ENCODE measurements at places on chromosomes 13 and 19.

DNA sequence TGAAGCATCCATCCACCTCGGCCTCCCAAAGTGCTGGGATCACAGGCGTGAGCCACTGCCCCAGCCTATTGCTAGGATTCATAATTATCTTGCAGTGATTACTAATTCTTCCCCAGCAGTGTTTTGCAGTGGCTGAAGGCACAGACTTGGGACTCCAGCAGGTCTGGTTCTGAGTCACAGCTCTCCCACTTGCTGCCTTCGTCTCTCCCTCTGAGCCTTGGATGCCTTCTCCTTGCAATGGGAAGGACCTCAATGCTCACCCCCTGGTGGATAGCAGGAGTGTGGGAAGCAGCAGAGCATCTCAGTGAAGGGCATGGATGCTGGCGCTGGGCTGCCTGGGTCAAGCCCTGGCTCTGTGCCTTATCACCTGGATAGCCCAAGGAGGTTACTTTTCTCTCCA is 37.6 kb upstream of the SHKBP1 start:
- no peak for DNase-seq

DNA sequence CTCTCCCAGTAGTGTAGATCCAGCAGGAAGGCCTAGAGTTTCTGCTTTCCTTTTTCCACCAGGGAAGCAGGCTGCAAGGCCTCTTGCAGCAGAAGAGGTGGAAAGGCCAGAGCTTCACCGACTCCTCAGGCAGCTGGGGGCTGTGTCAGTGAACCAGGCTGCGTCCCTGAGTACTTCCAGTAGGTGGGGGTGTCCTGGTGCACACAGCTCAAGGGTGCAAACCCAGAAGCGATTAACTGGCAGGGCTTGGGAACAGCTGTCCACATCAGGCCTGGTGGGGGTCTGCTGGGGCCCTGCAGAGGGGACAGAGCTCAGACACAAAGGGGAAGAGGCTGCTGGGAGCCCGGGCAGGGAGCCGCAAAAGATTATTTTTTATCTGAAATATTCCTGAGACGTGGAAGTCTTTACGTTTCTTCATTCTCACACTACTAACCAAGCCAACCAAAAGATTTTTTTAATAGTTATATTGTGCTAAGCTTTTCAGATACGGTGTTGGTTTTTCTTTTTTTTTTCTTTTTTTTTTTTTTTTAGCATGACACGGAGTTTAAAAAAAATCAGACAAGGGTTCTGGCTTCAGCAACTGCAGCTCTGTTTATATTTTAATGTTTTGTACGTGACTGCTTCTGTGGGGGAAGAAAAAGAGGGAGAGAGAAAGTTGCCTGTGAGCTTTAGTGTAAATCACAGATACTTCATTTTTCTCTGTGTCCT is 11.0 kb downstream of the TSHZ3 start:
- peak; percentile 41 for DNase-seq

DNA sequence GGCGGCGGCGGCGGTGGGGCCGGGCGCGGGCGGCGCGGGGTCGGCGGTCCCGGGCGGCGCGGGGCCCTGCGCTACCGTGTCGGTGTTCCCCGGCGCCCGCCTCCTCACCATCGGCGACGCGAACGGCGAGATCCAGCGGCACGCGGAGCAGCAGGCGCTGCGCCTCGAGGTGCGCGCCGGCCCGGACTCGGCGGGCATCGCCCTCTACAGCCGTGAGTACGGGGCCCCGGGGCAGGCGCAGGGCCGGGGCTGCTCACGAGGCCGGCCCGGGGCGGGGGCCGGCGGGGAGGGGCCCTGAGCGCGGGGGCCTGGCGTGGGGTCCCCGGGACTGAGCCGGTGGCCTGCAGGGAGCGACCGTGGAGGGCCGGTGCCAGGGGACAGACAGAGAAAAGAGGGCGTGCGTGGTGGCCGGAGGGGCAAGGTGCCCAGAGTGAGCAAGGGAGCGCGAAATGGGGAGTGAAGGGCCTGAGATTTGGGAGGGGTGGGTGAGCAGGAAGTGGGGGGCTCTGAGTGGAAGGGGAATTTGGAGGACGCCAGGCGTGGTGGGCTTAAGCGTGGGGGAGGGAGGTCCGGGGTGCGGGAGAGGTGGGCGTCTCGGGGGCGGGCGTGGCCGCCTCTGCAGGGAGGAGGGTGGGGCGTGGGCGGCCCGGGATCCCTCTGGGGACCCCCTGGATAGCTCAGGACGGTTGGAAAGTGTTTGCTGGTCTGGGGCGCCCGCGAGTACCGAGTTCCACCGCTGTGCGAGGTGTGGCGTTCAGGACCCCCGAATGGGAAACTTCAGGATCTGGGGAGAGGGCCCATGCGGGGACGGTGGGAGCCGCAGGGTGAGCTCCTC is 575 bp downstream of the CARM1 start:
- no peak for DNase-seq

- no peak for DNase-seq
Observed at GRCh38 chr19:7722231-7722651, 9.7 kb downstream of the CLEC4G start.

DNA sequence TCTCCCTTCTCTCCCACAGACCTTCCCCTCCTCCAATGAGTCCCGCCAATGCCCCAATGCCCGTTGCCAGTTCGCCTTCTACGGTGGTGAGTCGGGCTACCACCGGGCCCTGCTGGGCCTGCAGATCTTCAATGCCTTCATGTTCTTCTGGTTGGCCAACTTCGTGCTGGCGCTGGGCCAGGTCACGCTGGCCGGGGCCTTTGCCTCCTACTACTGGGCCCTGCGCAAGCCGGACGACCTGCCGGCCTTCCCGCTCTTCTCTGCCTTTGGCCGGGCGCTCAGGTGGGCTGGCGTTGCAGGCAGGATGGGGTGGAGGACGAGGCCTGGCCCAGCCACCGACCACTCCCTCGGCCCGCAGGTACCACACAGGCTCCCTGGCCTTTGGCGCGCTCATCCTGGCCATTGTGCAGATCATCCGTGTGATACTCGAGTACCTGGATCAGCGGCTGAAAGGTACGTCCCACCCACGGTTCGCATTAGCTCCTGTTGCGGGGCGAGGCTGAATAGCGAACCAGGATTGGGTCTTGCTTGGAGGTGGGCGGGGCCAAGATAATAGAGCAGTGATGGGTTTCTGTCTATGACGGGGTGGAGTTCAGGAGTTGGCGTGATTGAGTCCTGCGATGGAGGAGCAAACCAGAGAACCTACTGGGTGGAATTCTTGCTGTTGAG is 11.1 kb downstream of the SLC44A2 start:
- no peak for DNase-seq
